ENCODE measurements at places on chromosomes 12 and 14.

- no peak for DNase-seq
Observed at GRCh38 chr14:99212646-99213045, 59.4 kb downstream of the BCL11B start.

DNA sequence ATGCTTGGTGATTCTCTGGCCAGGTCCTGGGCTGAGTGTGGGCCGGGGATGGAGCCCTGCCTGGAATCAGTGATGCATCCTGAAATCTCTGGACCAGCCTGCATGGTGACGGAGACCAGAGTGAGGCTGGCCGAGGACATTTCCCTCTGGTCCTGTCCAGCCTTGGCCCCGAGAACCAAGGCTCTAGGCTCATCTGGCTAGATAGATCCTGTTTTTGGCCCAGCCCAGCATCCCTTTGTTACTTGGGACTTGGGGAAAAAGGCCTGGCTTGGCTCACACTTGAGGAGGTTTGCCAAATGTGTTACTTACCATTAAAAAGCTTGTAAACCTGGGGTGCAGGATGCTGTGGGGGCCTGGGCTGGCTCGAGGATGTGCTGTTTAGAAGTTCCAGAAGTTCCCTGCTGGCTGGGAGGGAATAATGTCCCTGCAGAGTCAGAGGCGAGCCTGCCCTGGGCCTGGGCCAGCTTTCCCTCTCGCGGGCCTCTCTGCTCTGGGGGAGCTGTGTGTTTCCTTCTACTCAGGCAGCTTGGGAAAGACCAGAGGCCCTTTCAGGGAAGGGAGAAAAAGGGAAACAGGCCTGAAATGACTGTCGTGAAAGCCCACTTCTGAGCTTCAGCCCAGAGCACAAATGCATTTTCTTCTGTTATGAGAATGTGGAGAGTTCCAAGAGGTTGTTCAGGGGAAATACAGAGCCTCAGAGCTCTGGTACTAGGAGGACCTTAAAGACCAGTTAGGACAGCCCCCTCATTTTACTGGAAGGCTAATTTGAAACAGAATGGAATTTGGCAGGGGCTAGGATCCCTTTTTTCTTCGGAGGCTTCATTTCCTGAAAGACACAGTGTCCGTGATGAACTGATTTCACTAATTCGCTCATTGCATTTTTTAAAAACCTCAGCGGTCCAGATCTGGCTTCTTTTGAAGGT is 47.2 kb upstream of the CTDSP2 start:
- DNase-seq: peak; percentile 50

DNA sequence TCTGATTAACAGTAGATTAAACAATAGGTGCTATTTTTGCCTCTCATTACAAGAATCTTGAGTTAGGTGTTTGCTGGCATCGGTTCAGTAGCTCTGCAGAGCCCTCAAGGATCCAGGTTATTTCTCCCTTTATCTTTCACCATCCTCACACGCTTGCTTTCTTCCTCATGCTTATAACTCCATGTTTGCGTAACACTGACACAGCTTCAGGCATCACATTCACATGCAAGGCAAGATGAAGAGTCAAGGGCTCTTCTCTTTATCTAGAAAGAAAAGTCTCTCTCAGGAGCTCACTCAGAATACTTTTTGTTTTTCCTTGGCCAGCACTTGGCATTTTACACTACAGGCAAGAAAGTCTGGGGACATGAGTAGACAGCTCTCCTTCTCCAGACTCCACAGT is 24.2 kb upstream of the PTHLH start:
- no peak for DNase-seq

DNA sequence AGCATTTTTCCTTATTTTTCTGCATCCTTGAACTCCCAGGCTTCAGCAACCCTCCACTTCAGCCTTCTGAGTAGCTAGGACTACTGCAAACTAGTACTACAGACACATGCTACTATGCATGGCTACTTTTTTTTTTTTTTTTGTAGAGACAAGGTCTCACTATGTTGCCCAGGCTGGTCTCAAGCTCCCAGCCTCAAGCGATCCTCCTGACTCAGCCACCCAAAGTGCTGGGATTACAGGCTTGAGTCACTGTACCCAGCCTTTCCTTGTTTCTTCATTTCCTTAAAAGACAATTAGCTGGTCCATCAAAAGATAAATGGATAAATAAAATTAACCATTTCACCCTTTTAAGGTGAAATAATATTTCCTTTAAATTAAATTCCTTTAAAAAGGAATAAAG is 205.8 kb downstream of the SPTSSA start:
- no peak for DNase-seq

DNA sequence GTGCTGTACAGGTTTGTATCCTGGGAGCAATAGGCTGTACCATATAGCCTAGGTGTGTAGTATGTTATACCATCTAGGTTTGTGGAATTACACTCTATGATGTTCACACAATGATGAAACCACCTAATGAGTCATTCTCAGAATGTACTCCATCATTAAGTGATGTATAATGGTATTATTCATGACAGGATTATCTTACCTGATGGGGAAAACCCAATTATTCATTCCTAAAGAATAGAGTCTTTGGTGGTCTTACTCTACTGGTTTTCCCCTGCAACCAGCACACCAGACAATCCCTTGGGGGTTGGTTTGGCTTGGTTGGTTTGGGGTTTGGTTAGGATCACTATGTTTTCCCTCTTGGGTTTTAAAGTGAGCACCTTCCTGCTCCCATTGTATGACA is 12.6 kb upstream of the OR10P1 start:
- no peak for DNase-seq
